Activated CD8-positive, alpha-beta memory T cell treated with anti-CD3 and anti-CD28 coated beads, Interleukin-2, amount 50 U/mL, for 48 hours (primary cell): ENCODE measurements at places on chromosomes 6 and 20.

GRCh38 chr20:12318043-12318442 lies 400.4 kb downstream of the BTBD3 start:
- no peak for DNase-seq

GRCh38 chr6:50128420-50129005 lies 78.8 kb upstream of the DEFB112 start:
- no peak for DNase-seq

DNA sequence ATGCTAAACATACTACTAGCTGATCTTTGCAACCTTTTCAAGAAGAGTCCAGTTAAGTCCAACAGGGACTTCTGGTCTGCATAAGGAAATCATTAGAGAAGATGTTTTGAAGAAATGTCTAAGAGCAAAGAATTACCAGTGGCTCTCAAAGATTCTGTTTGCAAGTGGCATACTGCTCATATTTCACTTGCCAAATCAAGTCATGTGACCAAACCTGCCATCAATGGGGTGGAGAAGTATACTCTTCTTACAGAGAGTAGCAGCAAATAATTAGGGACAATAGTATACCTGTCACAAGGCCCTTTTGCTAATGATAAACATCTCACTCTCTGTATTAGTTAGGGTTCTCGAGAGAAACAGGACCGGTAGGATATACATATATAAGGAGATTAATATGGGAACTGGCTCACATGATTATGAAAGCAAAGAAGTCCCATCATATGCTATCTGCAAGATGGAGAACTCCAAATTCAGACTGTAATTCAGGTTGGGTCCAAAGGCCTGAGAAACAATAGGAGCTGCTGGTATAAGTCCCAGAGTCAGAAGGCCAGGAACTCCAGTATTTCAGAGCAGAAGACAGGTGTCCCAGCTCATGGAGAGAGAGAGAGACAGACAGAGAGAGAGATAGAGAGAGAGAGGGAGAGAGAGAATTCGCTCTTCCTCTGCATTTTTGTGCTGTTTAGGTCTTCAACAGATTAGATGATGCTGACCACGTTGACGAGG lies 111.5 kb downstream of the LCA5 start:
- DNase-seq, result no peak

GRCh38 chr6:140446241-140446640 lies 1071.8 kb upstream of the CITED2 start:
- DNase-seq, result no peak

DNA sequence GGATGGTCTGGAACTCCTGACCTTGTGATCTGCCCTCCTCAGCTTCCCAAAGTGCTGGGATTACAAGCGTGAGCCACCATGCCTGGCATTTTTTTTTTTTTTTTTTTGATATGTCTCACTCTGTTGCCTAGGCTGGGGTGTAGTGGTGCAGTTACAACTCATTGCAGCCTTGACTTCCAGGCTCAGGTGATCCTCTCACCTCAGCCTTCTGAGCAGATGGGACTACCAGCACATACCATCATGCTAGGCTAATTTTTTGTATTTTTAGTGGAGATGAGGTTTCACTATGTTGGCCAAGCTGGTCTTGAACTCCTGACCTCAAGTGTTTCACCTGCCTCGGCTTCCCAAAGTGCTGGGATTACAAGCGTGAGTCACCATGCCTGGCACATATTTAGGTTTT lies 34.3 kb downstream of the PHF20 start:
- DNase-seq, result no peak

GRCh38 chr6:8352335-8352965 lies 82.9 kb downstream of the SLC35B3 start:
- DNase-seq, result no peak

GRCh38 chr6:52840763-52841585 lies at the start of gene GSTA5:
GSTA5 (minus strand) TSS chr6:52840813.
- no peak for DNase-seq

- DNase-seq, result no peak
These were observed 39.3 kb downstream of the MBOAT1 start for GRCh38 chr6:20172842-20173456.

- no peak for DNase-seq
These were observed 23.9 kb downstream of the ROS1 start for GRCh38 chr6:117401799-117402198.

DNA sequence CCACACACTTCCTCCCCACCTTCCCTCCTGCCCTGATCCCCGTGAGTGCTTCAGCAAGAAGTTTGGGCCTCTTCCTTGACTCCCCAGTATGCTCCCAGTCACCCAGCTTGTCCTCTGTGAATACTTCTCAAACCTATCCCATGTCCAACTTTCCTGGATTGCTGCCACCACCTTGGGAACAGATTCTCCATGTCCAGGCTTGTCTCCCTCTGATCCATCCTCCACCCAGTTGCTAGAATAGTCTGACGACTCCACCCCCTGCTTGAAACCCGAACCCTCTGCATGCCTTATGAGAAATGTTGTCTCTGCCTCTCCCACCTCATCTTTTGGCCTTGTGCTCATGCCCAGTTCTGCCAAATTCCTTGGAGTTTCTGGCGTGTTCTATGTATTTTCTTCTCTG lies 108.0 kb downstream of the PPP1R14C start:
- no peak for DNase-seq

DNA sequence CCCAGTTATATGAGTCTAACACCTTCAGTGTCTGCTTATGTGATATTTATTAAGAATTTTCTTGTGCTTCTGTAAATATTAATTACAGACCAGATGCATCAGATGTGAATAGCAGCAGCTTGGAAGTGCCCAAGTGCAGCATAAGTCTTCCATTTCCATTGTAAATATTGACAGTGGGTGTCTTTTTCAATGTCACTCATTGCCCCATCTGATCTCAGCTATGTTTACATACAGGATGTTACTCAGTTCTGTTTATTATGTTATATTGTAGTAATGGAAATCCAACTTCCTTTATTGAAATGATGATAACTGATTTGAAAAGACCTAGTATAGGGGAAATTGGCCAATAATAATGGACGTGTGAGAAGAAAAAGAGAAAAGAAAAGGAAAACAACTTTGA lies 296.7 kb downstream of the SAMD5 start:
- no peak for DNase-seq

- no peak for DNase-seq
These were observed 11.3 kb upstream of the RBCK1 start for GRCh38 chr20:396619-397431.

GRCh38 chr20:24487648-24488047 lies 18.2 kb downstream of the SYNDIG1 start:
- no peak for DNase-seq

DNA sequence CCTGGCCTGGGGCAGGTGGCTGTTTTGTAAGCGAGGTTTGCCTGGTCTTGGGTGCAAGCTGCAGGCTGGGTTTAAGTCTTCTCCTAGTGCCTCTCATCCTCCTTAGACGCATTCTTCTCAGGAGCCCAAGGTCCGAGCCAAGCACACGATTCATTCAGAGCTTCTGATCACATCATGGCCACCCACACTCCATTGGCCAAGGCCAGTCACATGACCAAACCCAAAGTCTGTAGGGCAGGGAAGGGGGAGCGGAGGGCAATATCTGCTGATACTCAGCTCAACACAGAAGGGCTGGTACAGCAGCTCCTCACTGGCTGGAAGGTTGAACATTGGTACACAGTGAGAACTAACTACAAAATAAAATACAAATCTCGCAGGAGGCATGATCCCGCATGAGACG lies 177.2 kb upstream of the AFDN start:
- no peak for DNase-seq

GRCh38 chr20:12375967-12376366 lies 458.3 kb downstream of the BTBD3 start:
- no peak for DNase-seq
